ENCODE measurements at places on chromosomes 7 and 10.

GRCh38 chr10:58776568-58777318, 264.1 kb downstream of the BICC1 start:
- no peak for DNase-seq

DNA sequence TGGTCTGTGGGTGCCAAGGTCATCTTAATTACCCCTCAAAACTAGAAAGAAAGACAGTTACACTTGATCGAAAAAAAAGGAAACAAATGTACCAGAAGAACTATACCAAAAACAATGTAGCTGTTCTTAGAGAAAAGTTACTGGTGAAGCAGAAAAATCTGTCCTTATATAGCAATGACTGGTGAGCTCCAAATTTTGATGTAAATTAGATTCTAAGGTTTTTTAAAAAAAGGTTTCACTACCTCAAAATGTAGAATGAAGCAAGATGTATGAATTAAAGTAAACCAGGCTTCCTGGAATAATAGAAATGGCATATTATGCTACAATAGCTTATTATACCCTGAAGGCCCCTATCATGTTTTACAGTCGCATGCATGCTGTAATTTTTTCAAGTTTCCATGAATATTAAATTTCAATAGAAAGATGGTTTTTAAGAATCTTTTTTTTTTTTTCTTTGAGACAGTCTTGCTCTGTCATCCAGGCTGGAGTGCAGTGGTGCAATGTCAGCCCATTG, 28.4 kb upstream of the FKBP9 start:
- no peak for DNase-seq

DNA sequence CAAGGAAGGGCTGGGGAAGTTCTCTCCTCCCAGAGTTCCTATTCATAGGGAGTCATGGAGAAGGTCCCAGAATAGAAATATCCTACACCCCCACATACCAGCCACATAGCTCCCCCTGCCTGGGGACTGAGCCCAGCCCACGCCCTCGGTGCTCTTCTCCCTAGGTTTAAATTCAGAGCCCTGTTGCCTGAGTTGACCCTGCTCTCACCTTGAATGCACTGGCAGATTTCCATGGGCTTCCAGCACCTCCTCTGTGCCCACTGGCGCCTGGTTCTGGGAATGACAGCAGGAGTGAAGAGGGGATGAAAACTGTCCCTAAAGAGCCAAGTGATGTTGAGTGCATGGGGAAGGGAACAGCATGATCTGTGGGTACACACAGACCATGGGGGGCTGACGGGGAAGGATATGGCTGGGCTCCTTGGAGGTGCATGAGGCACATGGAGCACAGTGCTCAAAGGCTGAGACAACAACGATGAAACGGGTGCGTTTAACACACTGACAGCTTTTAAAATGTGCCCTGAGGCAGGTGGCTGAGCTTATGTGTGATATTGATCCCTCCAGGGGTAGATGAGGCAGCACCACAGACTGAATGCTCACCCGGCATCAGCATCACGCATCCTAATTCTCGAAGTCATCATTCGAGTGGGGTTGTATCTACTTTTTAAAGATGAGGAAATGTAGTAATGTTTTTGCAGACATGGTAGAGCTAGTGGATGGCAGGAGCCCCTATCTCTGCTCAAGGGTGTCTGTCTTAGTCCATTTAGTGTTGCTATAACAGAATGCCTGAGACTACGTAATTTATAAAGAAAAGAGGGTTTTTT, 53.7 kb upstream of the IGFBP3 start:
- no peak for DNase-seq

GRCh38 chr7:101399759-101400158, 37.1 kb downstream of the COL26A1 start:
- DNase-seq, result no peak

DNA sequence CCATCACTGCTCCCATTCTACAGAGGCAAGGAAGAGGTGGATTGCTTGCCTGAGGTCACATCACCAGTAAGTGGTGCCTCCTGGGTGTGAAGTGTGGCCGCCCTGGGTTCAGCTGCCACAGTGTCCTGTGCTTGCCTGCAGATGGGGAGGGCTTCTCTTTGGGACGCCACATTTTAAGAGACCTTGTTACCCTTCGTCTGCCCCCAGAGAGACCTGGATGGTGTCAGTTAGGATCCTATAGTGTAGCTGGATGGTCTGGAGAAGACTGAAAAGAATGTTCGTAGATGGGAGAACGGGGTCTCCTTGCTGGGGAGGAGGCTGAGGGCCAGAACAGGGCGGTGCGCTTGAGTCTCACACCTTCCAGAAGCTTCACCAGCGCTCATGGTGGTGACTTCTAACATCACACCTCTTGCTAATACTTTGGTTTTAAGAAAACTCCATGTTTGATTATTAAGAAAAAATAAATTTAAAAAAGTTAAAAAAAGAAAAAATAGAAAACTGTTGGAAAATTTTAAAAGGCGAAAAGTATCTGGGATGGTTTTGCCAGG, 2.3 kb downstream of the DOCK1 start:
- DNase-seq, result no peak

DNA sequence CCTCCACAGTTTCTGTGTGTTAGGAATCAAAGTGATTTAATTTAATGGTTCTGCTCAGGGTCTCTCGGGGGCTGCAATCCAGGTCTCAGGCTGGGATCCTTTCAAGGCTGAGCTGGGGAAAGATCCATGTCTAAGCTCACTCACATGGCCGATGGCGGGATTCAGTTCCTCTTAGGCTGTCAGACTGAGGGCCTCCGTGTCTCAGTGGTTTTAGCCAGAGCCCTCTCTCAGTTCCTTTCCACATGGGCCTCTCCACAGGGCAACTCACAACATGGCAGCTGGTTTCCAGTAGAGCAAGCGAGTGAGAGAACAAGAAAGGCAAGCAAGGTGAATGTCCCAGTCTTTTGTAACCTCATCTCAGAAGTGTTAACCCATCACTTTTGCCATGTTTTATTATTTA, 26.9 kb downstream of the CAV1 start:
- DNase-seq, result no peak

DNA sequence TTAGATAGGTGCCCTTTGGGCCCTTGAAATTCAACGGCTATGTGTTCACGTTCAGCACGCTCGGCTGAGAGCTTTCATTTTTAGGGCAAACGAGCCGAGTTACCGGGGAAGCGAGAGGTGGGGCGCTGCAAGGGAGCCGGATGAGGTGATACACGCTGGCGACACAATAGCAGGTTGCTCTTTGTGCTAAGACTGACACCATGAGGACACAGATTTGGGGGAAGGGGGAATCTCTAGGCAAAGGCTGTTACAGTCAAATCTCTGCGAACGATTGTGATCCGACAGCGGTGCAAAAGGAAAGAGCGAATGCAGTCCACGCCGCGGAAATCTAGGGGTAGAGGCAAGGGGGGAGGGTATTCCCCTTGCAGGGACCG, 667 bp downstream of the KLLN start:
- peak; percentile 78 for DNase-seq

DNA sequence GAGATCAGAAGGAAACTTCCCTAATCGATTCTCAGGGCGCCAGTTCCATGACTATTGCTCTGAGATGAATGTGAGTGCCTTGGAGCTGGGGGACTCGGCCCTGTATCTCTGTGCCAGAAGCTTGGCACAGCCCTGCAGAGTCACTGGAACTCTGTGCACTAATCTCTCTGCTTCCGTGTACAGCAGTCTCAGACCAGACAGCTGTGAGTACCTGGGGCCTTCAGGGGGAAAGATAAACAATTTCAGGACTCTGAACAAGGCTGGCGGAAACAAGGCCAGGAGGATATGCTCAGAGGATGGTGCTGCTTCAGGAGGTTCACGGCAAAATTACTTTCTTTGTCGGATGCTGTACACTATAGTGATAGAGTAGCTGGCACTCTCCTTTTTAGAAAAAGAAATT, 131.7 kb upstream of the PRSS58 start:
- DNase-seq, result no peak

DNA sequence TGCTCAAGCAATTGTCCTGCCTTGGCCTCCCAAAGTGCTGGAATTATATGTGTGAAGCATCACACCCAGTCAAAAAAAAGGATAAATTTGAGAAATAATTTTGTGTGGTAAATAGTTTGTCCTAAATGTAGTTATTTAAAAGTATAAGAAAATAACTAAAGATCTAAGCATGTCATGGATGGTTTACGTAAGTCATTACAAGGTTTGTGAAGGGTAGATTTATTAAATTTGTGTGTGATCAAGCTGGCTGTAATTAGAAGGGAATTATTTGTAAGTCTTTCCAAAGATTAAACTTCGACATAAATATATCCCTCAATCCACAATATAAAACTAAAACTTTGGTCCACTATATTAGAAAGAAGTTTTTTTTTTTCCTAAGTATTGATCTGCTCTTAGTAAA, 28.6 kb downstream of the ORC5 start:
- peak; percentile 5 for DNase-seq

- DNase-seq, result no peak
Measured at GRCh38 chr10:109992485-109992884, 15.3 kb upstream of the ADD3 start.

DNA sequence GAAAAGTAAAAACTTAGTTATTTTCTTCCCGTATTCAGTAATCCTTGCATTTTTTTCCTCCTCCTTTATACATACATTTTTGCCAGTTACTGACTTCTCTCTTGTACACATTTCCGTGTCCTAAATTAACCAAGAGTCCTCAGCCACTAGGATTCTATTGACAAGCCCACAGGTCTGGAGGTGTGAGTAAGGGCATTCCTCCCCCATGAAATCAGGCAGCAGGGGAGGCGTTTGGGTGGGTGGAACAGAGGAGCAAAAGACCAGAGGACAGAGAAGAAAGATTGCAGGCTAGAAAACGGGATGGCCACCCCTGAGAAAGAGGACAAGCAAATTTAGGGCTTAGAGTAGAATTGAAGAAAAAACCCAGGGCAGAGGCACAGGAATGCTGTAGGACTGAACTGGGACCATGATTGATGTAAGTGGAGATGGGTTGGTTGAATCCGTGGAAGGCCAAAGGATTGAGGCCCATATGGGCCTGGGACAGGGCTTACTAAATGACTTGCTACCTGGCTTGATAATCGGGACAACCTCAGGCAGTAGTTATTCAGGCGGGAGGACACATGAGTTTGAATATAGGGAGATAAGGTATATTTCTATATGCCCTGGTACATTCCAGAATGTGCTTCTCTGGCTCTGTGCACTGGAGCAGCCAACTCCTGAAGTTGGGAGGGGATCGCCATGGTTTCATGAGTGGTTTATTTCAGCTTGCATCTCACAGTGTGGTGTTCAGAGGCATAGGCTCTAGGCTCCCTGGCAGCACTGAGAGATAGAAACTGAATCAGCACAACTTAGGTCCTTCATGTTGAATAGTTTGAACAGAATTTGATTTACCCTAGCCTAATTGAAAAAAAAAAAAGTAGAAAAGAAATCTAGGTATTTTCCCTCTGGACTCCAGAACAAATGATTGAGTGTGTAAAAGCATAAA, 28.0 kb downstream of the IKZF1 start:
- DNase-seq, result no peak

DNA sequence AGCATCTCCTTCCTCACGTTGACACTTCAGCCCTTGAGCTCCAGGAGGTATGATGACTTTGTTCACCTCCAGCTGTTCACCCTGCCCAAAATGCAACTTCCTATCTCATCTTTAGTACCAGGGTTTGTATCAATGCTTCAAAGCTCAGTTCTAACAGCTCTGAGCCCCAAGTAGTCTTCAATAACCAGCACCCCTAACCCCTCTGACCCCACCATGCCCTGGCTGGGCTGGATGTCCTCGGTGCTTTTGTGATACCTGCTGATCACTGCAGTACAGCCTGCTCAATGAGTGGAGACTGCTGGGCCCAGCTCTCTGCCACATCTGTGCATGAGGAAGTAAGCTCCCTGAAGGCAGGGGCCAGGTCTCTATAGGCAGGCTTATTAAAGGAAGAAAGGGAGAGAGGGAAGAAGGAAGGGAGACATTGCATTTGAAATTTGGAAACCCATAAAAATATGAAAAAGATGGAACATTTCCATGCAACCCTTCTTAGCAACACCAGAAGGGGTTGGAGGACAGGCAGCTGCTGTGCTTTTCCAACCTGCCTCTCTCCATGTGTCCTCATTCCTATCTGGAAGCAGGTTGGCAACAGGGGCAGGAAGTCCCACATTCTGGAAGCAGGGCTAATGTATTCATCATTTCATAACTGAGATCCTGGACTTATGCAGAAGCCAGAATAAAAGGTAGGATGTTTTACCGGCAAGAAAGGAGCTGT, 756.1 kb downstream of the GRID1 start:
- DNase-seq, result no peak

DNA sequence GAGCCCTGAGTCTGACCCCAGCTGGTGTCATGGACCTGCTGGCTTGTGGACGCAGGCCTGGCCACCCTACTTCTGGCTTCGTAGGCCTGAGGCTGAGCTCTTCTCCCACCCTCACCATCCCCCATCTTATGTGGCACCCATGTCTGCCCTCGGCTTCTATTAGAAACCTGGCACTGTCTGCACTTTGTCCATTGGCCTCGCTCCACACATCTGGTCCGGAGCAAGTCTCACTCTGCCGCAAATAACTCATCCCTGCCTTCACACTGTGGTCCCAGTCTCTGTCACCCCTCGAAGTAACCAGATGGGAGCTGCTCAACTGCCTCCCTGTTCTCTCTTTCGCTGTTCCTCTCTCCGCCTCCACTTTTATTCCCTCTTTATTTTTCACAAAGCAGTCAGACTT, 78.6 kb downstream of the TRRAP start:
- DNase-seq, result no peak

DNA sequence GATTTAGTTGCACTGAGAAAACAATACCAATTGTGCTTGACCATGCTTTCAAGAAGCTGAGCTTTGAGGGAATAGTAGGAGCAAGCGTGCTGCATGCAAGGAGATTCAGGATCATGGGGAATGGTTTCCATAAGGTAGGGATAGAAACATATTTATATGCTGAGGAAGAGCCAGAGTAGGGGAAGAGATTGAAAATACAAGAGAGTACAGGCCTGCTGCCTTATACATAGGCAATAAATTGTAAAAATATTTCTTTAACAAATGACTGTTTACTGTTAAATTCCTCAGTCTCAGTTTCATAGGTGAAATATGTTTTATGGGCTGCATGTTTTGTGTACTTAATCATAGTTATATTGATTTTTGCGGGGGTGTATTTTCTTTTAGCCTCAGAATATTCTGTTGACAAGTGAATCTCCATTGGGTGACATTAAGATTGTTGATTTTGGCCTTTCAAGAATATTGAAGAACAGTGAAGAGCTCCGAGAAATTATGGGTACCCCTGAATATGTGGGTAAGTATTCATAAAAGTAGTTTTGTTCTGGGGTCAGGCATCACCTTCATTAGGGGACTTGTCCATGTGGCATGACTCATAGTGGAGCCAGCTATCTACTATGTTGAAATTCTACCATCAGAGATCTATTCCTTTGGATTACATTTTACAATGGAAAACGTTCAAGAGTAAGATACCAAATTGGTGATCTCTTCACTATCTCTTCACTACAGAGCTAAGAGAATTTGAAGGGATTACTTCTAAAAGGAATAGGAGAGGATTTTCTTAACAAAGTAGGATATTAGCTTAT, 36.5 kb downstream of the STK17A start:
- DNase-seq, result no peak

GRCh38 chr10:62352356-62352970, 21.7 kb upstream of the ZNF365 start:
- no peak for DNase-seq

GRCh38 chr7:149495785-149496641, 1.6 kb downstream of the ZNF746 start:
- DNase-seq, result no peak
